T47D (cell line): ENCODE measurements at places on chromosomes 4 and X.

- no peak for DNase-seq
These were observed 22.1 kb downstream of the CPEB2 start for GRCh38 chr4:15024386-15024785.

GRCh38 chrX:17596546-17597205 is 140.6 kb upstream of the SCML1 start:
- no peak for DNase-seq

GRCh38 chrX:16756724-16757123 is 29.5 kb upstream of the TXLNG start:
- no peak for DNase-seq

- no peak for DNase-seq
These were observed 26.8 kb downstream of the PDGFRA start for GRCh38 chr4:54255881-54256280.

DNA sequence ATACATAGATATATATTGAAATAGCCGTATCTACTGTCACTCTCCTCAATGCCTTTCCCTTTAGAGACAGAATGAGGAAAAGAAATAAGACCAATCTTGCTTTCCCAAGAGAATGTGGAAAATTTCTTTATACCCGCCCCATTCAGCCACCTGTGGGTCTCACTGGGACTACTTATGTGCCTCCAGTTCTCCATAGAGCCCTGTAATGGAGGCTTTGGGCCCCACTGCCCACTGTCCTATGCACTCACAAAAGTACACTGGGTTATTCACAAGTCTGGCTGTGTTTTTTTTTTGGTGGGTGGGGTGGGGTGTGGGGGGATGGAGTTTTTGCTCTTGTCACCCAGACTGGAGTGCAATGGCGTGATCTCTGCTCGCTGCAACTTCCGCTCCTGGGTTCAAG is 70.4 kb upstream of the ELOVL6 start:
- no peak for DNase-seq

DNA sequence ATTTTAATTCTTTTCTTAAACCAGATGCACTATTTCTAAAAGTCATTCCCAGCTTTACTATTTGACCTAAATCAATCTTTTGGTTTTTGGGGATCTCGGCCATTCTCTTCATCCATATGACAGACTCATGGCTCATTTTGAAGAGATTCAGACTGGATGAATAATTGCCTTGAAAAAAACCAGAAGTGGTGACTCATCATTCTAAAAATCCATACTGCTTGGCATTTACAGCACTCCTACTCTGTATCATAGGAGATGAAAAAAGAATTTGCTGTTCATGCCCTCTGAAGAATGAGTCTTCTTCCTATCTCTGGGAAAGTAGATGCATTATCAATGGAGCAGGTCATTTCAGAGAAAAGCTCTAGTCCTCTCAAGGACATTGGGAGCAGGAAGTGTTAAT is 220.5 kb upstream of the RPS6KA3 start:
- no peak for DNase-seq

- no peak for DNase-seq
These were observed 31.2 kb upstream of the TMEM184C start for GRCh38 chr4:147586032-147586431.

GRCh38 chrX:107429090-107429489 is 20.4 kb upstream of the FRMPD3 start:
- peak; percentile 38 for DNase-seq

GRCh38 chr4:124389591-124389990 is 322.9 kb downstream of the ANKRD50 start:
- no peak for DNase-seq

GRCh38 chr4:169286562-169287301 is 16.0 kb upstream of the SH3RF1 start:
- no peak for DNase-seq

DNA sequence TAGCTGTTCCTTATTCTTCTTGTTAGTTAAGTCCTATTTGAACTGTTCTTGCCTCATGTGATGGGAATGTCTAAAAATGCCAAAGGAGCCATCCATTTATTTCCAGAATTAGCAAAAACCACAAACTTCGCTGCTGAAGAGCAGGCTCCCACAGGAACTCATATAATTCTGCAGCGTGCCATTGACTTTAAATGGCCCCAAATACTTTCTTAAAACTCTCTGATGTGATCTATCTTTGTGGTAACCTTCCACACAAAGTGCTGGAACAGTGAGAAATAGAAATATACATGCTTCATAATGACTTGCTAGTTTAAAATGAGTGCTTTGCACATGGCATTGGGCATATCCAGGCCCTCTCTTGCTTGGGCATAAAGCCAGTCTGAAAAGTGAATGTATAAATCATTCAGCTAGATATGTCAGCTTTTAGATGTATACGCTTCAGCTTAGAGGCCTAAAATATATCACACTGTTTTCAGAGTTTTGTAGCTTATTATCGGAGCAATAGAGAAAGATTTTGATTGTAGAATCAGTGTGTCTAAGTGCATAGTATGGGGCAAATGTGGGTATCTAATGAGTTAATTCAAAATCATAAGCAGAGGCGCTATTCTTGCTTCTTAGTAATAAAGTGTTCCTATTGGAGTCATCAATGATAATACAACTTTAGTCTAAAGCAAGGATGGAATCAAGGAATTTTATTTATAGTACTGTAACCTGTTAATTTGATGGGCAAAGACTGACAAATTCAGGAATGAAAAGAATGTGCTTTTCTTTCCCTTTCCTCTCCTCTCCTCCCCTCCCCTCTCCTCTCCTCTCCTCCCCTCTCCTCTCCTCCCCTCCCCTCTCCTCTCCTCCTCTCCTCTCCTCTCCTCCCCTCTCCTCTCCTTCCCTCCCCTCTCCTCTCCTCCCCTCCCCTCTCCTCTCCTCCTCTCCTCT is 392.2 kb upstream of the ZFP42 start:
- DNase-seq, result no peak

DNA sequence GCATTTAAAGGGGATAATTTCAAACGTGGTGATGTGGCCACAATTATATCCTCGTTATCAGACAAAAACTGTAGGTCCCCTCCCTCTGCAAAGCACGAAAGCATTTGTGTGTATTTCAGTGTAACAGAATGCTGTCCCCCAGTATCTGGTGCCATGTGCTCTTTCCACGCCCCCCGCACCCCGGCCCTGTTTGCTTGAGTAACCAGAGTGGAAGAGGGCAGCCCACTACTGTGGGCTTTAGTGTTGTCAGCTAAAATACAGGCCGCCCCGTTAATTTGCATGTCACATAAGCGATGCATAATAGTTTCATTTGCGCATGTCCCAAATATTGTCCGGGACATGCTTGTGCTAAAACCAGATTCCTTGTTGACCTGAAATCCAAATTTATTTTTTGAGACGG is 110.1 kb downstream of the PHKA2 start:
- no peak for DNase-seq

DNA sequence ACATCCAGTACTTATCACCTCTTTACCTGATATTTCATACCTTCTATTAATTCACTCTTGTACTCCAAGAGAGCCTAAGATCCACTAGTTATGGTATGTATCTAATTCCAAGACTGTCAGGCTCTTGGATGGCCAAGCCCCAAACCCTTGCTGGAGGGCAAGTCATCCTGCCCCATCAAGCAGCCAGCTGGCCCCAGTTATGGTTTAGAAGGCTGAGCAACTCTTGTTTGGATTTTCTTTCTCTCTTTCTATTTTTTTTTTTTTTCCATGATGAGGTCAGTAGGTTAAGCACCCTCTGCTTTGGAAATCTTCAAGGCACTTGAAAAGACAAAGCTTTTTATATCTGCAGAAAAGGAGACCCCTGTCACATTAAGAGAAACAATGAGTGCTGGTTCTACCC is 10.9 kb upstream of the FGF16 start:
- DNase-seq, result no peak

DNA sequence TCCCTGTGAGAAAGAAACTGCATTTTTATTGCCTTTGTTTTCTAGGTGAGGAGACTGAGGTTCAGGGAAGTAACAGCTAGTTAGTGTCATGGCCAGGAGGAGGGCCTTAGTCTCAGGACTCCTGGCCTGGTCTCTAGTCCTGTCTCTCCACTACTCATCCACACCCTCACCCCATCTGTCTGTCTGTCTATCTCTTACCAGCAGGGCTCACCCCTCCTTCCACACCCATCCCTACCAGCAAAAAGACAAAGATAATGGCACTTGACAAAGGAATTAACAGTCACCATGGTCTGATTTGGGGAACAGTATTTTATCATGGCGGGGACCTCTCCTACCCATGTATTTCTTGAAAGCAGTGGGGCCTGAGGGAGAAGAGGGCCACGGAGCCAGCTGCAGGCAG is 125.8 kb downstream of the REPS2 start:
- DNase-seq, result no peak

GRCh38 chr4:76605099-76605563 is 170.1 kb downstream of the SHROOM3 start:
- DNase-seq, result no peak

DNA sequence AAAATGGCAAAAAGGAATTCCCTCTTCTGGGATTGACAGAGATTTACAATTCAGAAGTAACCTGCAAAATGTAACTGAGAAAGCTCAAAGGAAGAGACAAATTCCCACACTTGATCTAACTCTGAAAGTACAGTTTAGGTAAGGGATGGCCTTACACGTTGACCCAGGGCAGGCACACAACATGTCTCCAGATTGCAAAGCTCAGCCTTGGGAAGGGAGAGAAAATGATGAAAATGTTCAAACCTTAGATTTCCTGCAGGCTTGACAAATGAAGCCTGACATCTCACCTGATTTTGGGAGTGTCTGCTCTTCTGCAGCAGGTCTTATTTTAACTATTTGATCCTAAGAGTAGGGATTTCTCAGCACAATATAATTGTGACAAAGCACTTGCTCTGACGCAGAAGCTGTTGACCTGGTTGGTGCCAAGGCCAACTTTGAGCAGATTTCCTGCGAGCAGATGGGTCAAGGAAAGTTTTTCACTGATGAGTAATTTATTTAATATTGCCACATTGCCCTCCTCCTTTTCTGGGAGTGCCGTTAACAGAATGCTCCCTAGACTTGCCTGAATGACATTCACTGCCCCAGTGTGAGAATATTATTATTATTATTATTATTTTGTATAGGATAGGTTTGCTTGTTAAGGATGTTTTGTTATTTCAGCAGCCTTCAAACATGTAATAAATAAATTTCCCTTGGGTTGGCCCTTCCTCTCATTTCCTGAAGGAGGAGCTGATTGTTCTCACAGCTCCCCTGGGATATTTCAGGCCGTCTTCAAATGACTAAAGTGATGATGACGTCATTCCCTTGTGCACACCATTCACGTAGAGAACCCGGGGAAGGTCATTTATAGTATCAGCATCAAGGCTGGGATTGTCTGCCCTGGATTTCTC is 157.1 kb downstream of the VEGFC start:
- no peak for DNase-seq

DNA sequence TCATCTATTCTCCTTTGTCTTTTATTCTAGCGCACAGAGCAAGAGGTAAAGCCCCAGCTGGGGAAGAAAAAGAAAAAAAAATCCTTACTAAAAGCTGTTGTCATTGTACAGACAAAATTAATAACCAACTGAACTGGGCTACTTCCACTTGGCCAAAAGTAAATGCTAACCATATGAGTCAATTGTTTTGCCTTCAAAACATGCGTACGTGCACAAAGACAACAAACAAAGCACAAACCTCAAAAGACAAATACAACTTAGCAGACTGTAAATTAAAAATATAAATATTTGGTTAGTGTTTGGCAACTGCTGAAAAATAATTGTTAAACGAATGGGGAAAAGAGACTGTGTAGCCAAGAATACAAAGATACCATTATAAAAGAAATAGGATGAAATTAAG is 5.9 kb downstream of the EDA2R start:
- no peak for DNase-seq

GRCh38 chrX:9403374-9403773 is 61.5 kb upstream of the TBL1X start:
- no peak for DNase-seq

- no peak for DNase-seq
These were observed 1.8 kb downstream of the WDR44 start for GRCh38 chrX:118347736-118348135.

- no peak for DNase-seq
These were observed 103.2 kb downstream of the ARHGAP6 start for GRCh38 chrX:11562570-11562969.

DNA sequence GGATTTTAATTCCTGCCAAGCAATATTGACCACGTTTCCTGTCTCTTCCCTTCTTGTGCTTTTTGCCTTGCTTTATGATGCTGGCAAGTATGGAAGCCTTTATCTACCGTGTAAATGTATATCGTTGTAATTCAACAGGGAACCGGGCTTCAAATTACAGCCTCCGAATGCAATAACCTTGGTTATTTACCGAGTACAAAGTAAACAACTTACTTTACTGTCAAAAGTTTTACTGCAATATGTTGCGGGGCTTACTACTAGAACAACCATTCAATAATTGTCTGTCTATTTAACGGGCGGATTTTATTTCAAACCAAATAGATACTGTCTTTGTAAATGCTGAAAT is 73.1 kb downstream of the PALLD start:
- no peak for DNase-seq

DNA sequence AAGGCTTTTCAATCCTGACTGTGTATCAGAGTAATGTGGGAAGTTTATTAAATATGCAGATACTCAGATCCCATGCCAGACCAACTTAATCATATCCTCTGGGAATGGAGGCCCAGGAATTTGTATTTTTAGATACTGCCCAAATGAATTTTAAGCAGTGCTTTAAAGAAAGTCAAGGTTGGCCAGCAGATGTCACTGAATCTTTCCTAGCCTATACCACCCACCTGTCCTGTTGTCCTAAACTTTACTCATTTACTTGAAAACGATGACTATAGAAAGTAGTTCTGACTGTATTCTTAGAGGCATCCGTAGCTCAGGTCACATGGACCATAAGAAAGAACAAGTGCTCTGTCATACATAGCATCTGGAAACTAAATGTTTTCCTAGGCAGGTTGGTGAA is 79.9 kb downstream of the AMOT start:
- no peak for DNase-seq

- no peak for DNase-seq
These were observed 36.6 kb downstream of the MAP7D3 start for GRCh38 chrX:136214551-136214950.

DNA sequence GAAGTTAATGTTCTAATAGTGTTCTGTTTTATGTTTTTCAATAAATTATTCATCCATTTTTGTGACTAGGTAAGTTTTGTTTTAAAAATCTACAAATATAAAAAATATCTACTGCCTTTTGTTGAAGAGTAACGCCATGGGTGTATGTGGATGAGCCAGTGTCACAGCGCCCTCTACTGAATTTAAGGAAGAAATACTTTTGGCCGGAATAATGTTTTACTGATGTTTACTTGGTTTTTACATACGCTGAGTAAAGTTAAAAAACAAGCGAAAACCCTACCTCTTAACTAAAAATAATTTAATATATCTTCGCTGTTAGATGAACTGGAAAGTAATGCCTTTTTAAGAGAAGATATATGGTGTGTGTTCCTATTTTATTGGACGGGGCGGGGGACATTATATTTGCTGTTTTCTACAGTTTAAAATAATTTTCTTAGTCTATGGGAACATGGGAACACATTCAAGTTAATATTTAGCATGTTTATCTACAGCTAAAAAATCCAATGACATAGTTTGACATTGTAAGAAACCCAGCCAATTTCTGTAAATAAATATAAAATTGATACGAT is 86.1 kb downstream of the CPE start:
- peak; percentile 6 for DNase-seq

- no peak for DNase-seq
These were observed 242.8 kb downstream of the PCDH7 start for GRCh38 chr4:30962939-30963338.

- DNase-seq, result no peak
These were observed 239.7 kb upstream of the NOCT start for GRCh38 chr4:138775890-138776289.

GRCh38 chr4:25215511-25215910 is 18.3 kb upstream of the PI4K2B start:
- no peak for DNase-seq

GRCh38 chrX:78548012-78548411 is 111.1 kb downstream of the RTL3 start:
- DNase-seq, result no peak

GRCh38 chr4:38273407-38273806 is 313.2 kb downstream of the PTTG2 start:
- DNase-seq, result no peak
